ENCODE measurements at places on chromosomes 16 and 17.

GRCh38 chr17:29905086-29905878 is 24.7 kb downstream of the SSH2 start:
- no peak for DNase-seq

DNA sequence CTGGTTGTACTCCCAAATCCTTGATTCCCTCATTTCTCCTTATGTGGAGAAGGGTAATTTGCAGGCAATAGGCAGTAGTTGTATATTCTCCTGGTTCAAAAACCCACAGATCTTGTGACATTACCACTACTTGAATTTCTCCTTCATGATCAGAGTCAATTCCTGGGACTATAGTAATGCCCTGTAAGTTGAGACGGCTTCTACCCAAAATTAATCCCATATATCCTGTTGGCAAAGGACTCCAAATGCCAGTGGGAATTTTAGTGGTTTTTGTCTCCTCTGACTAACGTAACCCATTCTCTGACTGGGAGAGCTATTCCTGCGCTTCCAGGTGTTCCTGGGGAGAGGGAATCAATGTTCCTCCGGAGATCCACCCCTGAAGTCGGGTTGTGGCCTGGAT is 11.6 kb upstream of the ZNF689 start:
- DNase-seq, result no peak

- DNase-seq, result no peak
Measured at GRCh38 chr17:33523577-33523981, 230.5 kb upstream of the ASIC2 start.

DNA sequence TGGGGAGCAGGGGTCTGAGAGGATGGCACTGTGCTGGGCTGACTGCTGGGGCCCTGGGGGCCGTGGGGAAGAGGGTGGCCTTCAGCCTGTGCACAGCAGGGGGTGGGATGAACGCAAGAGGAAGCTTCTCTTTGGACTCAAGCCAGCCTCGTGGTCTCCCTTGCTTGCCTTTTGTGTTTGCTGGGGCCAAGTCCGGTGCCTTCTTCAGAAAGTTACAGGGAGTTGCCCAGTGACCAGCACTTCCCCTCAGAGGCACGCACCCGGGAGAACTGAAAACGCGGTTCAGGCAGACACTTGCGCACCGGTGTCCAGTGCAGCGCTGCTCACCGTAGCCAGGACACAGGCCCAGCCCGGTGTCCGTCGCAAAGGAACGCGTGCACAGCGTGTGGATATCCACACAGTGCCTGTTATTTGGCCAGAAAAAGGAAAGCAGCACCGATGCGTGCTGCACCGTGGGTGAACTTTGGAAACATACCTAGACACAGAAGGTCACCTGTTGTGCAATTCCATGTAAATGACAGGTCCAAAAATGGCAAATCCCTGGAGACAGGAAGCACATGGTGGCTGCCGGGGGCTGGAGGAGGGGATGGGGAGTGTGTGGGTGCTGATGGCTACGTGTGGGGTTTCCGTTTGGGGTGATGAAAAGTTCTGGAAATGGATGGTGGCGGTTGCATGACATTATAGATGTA is 29.4 kb upstream of the NUDT16L1 start:
- no peak for DNase-seq

DNA sequence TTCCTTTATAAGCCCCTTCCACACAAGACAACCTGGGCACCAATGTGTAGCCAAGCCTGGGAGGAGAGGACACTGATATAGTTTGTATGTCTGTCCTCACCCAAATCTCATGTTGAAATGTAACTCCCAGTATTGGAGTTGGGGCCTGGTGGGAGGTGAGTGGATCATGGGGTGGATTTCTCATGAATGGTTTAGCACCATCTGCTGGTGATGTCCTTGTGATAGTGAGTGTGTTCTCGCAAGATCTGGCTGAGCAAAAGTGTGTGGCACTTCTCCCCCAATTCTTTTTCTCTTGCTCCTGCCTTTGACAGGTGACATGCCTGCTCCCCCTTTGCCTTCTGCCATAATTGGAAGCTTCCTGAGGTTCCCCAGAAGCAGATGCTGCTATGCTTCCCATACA is 135.8 kb downstream of the USP31 start:
- DNase-seq, result no peak

DNA sequence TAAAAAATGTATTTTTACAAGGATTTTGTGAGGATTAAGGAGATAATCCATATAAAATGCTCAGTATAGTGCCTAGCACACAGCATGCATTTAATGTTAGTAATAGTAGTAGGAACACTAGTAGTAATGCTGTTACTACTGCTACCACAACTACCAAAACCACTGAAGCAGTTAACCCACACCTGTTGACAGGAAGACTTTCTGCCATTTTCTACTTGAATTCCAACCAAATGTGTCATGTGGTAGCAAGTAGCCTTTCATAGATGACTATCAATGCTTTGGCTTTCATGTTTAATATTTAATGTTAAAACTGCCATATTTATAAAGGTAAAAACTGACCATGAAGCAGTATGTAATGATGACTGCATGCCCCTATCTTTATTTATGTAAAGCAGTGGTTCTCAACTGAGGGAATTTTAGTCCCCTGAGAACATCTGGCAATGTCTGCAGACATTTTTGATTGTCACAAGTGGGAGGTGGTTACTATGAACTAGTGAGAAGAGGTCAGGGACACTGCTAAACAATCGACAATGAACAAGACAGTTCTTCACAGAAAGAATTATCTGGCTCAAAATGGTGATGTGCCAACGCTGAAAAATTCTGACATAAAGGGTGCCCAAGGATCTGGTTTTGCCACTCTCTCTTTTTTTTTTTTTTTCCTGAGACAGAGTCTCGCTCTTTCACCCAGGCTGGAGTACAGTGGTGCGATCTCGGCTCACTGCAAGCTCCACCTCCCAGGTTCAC is 89.4 kb downstream of the ITFG1 start:
- DNase-seq, result no peak

DNA sequence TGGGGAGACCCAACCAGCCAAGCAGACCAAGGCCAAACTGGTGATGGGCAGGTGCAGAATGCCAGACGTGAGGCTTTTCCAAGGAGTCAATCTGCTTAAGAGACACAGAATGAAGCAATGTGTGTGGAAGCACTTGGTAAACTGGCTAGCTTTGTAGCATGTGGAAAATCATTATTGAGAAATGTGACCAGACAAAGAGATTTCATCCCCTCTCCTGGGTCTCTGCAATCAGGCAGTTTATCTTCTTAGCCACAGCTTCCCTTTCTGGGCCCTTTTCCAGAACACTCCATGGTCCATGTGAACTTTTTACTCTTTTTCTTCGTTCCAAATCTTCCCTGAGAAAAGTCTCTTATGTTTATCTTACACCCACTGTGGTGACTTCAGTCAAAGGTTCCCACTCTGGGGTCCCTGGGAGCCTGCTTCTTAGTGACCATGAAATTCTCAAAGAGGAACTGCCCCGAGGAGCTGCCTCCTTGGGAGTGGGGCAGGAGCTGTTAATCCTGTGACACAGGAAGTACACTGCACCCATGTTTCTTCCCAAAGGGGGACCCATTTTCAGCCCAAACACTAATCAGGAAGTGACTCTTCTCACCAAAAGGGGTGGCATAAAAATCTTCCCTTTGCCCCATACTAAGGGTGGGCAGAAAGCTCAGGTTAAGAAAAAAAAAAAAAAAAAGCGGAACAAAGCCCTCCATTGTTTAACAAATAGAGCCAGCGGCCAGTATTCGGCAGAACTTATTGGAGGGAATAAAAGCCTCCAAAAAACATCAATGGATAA is 346.2 kb upstream of the ASIC2 start:
- no peak for DNase-seq
